ENCODE measurements at places on chromosomes 4 and X. TPM values are rescaled to one million over a fixed set of nuclear protein-coding genes. Genes with fewer than 3 reads are reported as not detected.

The ARHGAP36 gene
- not detected for total RNA-seq

- no peak for DNase-seq
These were observed 1559.6 kb upstream of the IGFBP7 start for GRCh38 chr4:58669783-58670182.

DNA sequence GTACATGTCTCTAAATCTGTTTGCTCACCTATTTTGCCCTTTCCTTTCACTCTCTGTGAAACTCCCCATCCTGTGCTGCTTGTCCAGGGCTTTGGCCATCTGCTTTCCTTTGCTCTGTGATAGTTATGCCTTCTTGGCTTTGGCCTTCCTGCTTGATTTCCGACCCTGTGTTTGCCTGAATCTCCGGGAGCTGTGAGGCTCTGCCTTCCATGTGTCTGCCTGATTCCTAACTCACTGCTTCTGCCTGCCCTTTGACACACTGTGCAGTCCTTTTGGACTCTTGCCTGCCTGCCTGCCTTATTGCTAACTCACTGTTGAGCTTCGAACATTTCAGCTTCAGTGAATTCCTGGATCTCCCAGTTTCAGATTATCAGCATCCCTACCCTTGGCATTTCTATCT is 143.1 kb downstream of the C4orf33 start:
- no peak for DNase-seq

DNA sequence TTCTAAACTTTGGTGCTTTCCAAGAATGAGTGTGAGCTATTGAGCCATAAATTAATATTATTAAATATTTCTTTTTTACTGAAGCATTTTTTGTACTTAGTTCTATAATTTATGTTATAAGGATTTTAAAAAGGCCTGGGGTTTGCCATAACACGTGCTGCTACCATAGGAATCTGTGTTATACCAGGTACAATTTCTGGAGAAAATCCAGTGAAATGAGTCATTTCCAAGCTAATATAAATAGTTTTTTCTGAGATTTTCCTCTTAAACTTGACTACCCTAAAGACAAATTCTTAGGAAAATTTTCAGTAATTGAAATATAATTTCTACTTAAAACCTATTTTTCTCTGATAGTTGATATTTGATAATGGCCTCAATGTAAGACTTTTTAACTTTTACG is 130.8 kb downstream of the TLL1 start:
- DNase-seq, result no peak

The CT45A1 gene
- not detected for total RNA-seq

- DNase-seq, result no peak
These were observed 162.4 kb downstream of the ASB9 start for GRCh38 chrX:15107367-15107988.

DNA sequence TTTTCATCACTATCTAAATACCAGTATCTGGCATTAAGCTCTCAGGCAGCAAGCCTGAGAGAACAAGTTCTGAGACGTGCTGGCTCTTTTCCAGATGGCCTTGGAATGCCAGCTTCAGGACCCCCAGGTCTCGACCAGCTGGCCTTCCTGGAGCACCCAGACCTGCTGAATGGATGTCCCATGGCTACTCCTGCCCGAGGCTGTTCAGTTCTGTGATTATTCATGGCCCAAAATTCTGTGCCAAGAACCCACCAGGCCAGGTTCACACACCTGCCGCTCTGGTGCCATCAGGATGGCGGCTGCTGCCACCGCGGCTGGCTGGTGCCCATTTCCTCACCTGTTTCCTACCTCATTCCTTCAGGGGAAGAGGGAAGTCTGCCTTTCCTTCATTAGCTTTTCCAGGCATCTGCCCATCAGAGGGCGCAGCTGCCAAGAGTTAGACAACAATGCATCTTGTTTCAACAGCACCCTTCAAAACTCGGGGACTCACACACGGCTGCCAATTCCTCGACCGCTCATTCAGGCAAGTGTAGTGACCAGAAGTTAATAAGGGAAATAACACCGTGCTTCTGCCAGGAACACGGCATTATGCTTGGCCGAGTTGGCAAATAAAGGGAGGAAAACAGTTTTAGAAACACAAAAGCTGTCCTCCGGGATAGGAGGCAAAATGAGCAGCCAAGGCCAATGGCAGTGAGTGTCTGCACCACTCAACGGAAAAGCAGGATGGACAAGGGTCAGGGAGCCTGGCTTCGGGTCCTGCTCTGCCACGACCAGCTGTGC is 173.8 kb downstream of the NSUN7 start:
- no peak for DNase-seq

DNA sequence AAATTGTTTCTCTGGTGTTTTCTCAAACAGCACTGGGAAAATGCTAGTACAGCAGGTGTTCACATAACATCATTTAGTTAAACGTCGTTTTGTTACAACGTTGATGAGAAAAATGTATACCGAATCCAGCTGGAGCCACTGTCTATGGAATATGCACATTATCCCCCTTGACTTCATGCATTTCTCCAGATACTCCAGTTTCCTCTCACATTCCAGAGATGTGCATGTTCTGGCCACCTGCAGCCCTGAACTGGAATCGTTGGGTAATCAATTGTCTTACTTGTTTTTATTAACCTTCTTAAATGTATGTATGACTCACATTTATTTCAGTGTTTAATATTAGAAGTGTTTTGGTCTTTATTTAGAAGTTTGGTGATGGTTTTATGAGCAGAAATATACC is 18.4 kb upstream of the ODAM start:
- no peak for DNase-seq

DNA sequence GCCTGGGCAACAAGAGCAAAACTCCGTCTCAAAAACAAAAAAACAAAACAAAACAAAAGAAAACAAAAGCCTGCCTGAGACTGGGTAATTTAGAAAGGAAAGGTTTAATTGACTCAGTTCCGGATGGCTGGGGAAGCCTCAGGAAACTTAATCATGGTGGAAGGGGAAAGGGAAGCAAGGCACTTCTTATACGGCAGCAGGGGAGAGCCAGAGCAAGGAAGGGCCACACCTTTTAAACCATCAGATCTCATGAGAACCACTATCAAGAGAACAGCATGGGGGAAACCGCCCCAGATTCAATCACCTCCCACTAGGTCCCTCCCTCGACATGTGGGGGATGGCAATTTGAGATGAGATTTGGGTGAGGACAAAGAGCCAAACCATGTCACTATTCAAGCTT is 122.2 kb downstream of the UBE2K start:
- DNase-seq, result no peak

The MED12 gene
- 58.5 TPM for total RNA-seq

- DNase-seq, result no peak
These were observed 51.6 kb upstream of the SLC16A2 start for GRCh38 chrX:74369666-74370065.

GRCh38 chr4:127049526-127049925 is 583.2 kb upstream of the INTU start:
- no peak for DNase-seq

The RAB9B gene
- total RNA-seq, result 2.0 TPM

GRCh38 chr4:117429061-117429460 is 343.7 kb upstream of the TRAM1L1 start:
- no peak for DNase-seq

The TMEM184C gene
- 39.7 TPM for total RNA-seq

The APOOL gene
- 19.7 TPM for total RNA-seq

DNA sequence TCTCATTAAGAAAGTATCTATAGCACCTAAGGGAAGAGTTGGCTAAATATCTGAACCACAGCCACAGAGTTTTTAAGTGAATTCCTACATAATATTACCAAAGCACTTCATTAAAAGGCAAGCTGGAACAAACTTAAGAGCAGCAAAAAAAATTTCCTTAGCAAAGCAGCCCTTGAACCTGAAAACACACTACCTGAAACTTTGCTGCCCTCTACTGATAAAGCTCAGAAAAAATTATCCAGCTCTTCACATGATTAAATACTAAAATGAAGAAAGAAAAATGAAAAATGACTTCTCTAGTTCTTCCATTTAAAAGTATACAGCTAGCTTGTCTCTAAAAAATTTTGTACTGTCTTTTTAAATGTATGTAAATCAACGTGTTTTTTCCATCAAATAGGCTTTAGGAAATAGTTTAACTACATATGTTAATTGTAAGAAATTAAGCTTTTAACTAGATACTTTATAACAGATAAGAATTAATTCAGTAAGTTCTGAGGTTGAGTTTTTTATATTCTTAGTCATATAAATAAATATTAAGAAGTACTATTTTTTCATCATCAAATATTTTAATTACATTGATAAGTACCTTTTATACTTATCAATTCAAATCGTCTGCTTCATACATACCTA is 156.1 kb downstream of the STPG2 start:
- no peak for DNase-seq

DNA sequence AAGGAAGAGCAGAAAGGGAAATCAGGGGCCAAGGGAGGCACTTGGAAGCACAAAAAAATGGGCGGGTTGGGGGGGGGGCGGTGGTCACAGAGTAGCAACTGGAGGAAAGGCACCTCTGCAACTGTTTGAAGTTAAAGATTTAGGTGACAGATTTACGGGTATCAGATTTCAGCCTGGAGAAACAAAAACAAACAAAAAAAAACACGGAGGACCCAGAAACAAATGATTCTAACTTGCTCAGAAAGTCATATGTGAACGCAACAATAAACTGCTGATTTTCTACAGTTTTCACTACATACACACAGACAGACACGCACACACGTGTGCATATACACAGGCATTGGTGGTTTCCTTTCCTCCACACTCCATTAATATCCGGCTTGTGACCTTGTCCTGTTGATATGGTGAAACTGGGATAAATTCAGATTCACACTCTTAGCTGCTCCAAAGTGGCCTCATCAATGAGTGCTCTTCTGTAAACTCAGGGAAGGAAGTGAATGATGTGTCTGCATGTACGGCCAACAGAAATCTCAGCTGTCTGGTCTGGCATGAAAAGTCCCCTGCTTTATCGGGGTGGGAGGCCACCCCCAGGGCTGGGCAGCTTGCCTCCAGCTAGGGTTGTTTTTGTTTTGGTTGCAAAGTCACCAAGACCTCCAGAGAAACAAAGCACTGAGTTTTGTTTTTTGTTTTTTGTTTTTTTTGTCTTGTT is 54.3 kb downstream of the CHST7 start:
- no peak for DNase-seq

The WDR17 gene
- total RNA-seq, result 0.67 TPM

DNA sequence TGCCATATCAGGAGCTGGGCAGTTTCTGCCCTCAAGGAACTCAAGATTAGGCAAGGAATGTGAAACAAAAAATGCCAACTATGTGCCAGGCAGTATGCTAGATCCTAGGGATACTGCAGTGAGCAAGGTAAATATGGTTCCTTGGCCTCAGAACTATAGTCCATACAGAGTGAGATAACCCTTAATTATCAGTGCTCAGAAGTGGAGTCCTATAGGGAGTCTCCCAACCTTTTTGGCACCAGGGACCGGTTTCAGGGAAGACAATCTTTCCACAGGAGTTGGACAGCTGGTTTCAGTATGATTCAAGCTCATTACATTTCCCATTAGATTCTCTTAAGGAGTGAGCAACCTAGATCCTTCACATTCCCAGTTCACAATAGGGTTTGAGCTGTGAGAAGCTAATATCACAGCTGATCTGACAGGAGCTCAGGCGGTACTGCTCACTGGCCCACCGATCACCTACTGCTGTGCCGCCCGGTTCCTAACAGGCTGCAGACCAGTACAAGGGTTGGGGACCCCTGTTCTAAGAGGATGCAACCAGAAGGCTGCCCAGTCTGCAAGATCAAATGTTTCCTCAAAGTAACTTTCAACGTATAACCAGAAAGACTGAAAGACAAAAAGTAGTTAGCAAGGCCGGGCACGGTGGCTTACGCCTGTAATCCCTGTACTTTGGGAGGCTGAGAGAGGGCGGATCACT is 1.7 kb upstream of the SRP72 start:
- no peak for DNase-seq

GRCh38 chr4:57575426-57575825 is 465.2 kb upstream of the IGFBP7 start:
- no peak for DNase-seq

The ALB gene
- total RNA-seq, result not detected

GRCh38 chr4:139607502-139608060 is 51.6 kb upstream of the SETD7 start:
- DNase-seq, result no peak

The SLITRK2 gene
- total RNA-seq, result not detected

The DGKK gene
- total RNA-seq, result not detected

- no peak for DNase-seq
These were observed 14.0 kb downstream of the APOOL start for GRCh38 chrX:85017721-85018120.

DNA sequence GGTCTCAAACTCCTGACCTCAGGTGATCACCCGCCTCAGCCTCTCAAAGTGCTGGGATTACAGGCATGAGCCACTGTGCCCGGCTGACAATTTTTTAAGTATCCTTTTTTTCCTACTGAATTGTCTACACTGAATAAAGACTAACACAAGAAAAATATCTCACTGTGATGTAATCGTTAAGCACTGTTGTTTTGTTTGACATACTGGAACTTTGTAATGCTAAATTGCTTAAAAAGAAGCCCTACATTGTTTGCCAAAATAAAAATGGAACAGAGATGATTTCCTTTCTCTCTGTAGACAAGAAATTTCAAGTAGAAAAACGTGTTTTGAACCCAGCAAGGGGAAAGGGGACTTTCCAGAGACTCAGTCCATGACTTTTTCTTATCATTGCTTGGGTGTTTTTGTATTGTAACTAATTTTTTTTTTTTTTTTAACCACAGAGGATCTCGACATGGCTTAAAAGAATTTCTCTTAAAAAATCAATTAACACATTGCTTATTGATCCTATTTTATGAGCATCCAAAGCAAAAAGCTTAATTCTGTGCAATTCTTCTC is 74.9 kb downstream of the TMEM156 start:
- DNase-seq, result no peak

DNA sequence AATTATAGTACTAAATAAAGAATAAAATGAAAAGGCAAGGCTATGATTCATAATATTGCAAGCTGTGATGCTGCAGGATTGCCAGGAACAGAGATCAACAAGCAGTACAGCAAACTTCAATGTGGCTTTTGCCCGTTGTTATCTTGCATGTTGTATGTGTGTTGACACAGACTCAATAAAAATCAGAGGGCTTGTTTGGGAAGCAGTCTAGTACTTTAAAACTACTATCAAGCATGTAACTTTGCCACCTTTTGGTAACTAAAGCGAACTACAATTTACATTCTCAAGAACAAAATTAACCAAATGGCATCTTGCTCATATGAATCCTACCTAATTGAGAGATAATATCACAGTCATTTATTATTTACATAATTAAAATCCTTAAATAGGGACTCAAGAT is 79.8 kb upstream of the GPM6A start:
- DNase-seq, result no peak

DNA sequence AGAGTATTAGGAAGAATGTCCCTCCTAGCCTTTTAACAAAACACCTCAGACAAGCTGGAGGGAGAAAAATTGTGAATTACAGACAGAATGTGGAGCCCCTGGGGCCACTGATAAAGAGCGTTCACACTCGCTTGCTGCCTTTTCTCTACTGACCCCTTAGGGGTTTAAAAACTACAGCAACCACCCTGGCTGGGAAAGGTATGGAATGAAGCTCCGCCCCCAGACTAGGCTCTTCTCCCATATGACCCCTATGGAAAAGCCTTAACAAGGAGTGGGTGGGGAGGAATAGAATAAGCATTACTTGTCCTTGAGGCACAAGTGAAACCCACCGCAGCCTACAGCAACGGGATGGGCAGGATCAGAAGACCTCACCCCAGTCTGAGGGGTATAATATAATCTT is 26.3 kb downstream of the ANKRD50 start:
- DNase-seq, result no peak
